Activated CD4-positive, alpha-beta T cell treated with anti-CD3 and anti-CD28 coated beads, Interleukin-2, amount 50 U/mL, for 48 hours (primary cell): ENCODE measurements at places on chromosomes 16 and 17.

DNA sequence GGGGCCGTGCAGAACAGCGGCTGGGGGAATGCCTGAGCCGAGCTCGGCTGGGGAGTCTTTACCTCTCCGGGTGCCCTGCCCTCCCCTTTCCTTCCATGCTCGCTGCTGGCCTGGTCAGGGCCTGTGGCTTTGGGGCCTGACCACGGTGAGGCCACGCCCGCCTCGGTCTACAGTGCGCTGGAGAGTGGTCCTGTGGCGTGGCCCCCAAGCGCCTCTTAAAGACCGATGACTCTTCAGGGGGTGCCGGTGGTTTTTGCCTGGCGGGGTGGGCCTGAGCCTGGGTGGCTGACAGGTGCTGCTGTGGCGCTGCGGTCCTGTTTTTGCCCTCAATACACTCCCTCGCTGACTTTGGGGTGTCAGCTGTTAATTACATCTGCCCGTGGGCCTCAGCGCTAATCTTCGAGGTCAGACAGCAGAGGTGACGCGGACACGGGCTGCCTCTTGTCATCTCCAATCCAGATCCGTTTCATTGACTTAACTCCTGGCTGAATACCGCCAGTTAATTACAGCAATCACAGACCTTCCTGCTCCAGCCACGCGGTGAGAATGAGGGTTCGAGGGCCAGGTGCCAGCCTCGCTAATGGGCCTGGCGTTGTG lies 29.7 kb downstream of the GSE1 start:
- no peak for DNase-seq

DNA sequence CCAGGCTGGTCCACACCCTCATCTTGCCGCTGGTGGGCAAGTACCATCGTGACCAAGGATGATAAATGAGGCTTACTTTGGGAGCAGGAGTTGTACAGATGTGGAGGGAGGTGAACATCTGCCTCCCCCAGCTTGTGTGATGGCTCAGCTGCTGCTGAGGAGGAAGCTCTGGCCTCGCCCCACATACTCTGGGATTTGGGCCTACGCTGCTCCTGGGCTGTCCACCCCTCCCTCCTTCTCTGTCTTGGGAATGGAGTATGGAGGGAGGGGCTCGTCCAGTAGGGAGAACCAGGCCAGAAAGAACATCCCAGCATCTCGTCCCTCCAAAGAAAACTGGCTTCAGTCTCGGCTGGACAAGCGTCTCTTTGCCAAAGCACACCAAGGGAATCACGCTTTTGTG lies 134.8 kb upstream of the CDC42EP4 start:
- DNase-seq = no peak

GRCh38 chr17:37789021-37789565 lies 44.2 kb upstream of the HNF1B start:
- DNase-seq = no peak

- DNase-seq = no peak
Observed at GRCh38 chr16:70529051-70529777, 5.6 kb downstream of the SF3B3 start.

- DNase-seq = no peak
Observed at GRCh38 chr16:72182976-72183375, 11.0 kb upstream of the PMFBP1 start.

DNA sequence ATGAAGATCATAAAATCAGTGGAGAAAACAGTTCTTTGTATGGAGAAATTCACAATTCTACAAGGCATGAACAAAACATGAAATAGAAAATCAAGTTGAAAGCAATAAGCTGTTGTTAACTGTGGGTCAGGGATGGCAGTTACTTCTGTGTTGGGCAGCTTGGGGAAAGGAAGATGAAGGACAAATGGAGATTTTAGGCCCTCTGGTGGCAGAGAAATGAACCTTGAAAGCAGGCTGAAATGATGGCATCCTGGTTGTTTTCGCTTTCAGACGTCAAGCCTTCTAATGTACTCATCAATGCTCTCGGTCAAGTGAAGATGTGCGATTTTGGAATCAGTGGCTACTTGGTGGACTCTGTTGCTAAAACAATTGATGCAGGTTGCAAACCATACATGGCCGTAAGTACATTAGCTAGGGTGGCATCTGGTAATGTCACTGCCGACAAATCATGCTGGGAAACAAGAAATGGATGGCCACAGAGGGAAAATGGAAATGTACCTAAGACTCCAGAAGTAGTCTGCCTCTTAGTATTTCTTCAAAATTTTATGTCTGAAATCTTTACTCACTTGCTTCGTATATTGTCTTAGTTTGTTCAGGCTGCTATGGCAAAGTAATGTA lies 108.9 kb downstream of the MAP2K6 start:
- no peak for DNase-seq

- DNase-seq = no peak
Observed at GRCh38 chr16:69921127-69921526, 30.0 kb upstream of the CLEC18A start.

DNA sequence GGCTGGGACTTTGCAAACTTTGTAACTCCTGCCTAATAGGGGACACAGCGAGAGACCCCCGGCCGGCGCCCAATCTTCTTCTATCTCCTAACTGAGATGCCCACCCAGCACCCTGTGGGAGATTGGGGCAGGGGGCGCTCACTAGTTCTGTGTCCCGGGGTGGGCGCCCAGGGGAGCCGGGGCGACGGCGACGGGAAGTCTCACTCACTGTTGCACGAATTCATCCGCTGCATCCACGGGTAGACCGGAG lies 3.9 kb upstream of the HOXB5 start:
- no peak for DNase-seq

DNA sequence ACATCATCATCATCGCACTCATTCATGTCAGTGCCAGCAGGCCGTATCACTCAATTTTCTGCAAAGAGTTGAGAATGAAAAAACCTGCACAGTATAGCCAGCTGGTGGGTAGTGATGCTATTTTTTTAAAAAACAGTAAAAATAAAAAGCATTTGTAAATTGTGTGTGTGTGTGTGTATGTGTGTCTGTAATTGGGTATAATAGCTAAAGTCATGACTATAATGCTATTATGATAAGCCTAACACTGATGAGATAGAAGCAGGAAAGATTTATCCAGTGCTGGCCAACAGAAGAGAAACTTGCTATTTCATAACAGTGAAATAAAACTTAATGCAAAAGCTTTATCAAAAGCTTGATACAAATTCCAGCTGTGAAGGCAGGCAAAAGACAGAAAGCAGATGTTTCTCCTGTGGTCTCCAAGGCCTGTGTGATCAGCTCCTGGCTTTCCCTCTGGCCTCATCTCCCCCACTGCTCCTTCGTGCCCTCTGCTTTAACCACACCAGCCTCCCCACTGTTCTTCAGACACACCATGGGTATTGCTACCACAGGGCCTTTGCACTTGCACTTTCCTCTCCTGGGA lies 206.2 kb upstream of the IRX5 start:
- DNase-seq = no peak

DNA sequence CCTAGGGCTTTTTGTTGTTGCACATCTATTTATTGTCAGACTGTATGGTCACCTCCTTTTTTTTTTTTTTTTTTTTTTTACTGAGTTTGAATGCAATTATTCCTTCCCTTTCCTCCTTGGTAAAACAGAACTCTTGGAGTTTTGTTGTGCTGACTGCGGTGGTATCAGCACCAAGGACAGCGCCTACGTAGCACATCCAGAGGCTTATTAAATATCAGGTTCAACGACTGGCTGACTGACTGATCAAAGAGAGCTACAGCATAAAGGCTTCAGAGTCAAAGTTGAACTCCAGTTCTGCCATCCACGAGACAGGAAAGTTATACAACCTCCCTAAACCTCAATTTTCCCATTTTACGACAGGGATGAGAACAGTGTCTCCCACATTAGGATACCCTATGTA lies 86.1 kb upstream of the RBFOX1 start:
- no peak for DNase-seq

DNA sequence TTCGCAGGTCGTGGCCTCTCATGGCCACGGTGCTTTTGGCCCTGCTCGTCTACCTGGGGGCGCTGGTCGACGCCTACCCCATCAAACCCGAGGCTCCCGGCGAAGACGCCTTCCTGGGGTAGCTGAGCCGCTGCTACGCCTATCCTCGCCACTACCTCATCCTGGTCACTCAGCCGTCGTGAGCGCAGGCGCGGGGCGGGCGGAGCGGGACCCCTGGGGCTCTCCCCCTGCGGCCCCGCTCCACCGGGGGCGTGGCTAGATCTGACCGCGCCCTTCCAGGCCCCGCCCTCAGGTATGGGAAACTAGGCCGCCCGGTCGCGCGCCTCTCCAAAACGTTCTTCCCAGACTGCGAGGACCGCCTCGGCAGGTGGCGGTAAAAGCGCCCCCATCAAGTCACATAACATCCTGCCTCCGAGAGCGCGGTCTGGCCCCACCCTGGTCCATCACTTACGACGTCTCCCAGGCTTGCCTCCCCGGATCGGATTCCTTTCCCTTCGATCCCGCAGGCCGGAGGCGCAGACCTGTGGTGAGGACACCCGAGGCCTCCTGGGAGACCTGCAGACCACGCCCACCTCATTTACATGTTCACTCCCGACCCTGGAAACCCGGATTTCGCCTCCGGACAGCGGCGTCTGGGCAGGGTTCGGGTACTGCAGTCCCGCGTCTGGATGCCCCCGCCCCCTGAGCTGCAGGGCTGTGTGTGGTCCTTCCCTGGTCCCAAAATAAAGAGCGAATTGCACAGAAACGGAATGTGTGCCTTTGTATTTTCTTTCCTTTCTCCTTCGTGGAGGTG lies 91.5 kb upstream of the TMEM97 start:
- DNase-seq = peak; percentile 42

DNA sequence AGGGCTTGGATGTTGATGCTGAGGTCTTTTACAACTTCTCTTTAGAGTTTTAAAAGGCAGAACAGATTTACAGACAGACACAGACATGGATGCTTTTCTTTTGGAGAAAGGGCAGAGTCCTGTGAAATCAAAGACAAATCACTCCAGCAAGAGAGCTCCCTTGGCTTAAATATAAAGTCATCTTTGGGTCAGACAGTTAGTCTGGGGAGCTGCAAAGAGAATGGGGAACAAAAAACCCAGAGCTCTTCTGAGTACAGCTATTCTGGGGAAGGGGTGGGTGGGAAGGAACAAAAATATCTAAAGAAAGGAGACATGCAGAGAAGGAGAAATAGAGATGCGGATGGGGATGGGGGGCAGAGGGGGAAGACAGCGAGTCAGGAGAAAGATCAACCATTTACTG lies 266.6 kb downstream of the XYLT1 start:
- DNase-seq = no peak

- no peak for DNase-seq
Observed at GRCh38 chr17:31580706-31581490, 189.4 kb downstream of the RAB11FIP4 start.

- DNase-seq = no peak
Observed at GRCh38 chr17:48510381-48510760, 20.4 kb downstream of the HOXB1 start.

GRCh38 chr17:82386881-82387704 lies 15.5 kb downstream of the UTS2R start:
- DNase-seq = no peak

DNA sequence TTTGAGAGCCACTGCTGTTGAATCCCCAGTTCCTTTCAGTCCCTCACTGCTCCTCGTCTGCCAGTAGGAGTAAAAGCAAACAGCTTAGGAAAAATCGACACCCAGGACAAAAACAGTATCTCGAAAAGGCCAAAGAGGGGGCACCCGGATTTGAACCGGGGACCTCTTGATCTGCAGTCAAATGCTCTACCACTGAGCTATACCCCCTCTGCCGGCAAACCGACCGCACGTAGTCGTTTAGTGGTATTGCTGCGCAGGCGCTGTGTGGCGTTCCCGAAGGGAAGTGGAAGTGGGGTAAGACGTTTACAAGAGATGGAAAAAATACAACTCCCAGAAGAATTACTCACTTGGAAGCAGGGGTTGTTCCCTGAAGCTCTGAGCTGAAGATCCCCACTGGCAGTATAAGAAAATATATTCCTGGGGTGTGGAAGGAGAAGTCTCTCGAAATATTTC lies 2.2 kb upstream of the PLXDC1 start:
- peak; percentile 95 for DNase-seq

GRCh38 chr16:54180421-54181359 lies 105.9 kb downstream of the IRX3 start:
- no peak for DNase-seq

- DNase-seq = no peak
Observed at GRCh38 chr17:28745786-28746411, 2.1 kb downstream of the TRAF4 start.

GRCh38 chr16:19613834-19614233 lies 58.3 kb downstream of the VPS35L start:
- no peak for DNase-seq

DNA sequence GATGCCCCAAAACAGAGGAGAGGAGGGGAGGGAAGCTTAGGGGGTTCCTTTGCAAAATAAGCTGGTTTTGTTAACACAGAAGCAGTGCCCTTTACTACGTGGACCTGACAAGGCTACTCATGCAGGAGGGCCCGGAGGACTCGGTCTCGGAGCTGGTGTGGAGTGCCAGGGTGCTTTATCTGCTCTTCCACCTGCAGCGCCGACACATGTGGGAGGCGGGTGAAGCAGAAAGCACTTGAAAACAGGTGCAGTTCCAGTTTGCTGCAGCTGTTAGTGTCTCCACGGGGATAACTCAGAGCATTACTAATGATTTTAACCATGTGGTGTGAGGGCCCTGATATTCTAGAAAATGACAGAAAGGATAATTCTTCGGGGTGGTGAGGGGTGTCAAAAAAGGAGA lies 35.0 kb upstream of the MNT start:
- no peak for DNase-seq

- DNase-seq = no peak
Observed at GRCh38 chr16:9279291-9280068, 188.0 kb downstream of the HAPSTR1 start.

DNA sequence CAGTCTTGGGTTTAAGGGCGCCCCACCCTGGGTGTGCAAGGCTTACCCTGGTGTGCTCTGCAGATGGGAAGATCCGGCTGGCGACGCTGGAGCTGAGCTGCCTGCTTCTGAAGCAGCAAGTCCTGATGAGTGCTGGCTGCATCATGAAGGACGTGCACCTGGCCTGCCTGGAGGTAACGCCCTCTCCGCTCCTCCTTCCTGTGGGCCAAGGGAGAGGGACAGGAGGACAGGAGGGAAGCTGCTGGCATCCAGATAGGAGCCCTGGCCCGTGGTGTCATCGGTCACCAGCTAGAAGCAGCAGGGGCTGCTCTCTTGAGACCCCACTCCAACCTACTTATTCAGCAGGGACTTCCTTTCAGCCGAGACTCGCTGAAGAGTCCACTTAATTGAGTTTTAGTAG lies 97.8 kb downstream of the CLEC16A start:
- no peak for DNase-seq

GRCh38 chr16:12613131-12613991 lies 190.3 kb downstream of the CPPED1 start:
- peak; percentile 54 for DNase-seq

GRCh38 chr17:28004344-28004743 lies 38.1 kb upstream of the NLK start:
- DNase-seq = no peak

DNA sequence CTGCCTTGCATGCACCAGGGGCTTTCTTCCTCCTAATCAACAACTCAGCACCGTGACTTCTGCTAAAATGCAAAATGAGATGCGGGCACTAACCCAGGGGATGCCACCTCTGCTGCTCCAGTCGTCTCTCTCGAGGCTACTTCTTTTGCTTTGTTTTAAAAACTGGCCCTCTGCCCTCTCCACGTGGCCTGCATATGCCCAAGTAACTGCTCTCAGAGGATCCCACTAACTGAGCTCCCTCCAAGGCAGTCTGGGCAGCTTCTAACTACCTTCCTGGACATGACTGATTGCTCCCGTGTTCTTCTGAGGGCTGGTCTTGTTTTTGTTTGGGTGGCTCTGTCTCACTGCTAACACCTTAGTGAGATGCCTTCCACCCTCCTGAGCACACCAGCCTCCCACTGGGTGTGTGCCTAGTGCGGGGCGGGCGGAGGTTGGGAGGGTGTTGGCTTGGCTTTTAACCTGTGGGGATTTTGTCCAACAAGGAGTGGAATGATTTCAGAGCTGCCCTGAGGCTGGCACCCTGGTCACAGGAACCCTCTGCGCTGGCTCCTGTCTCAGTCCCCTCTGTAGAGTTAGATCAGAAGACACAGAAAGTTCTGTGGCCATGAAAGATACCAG lies 8.9 kb upstream of the LGALS9 start:
- DNase-seq = no peak
